ENCODE measurements at places on chromosomes 11 and 22.

GRCh38 chr22:30908051-30908461, 60.5 kb downstream of the MORC2 start:
- no peak for DNase-seq

DNA sequence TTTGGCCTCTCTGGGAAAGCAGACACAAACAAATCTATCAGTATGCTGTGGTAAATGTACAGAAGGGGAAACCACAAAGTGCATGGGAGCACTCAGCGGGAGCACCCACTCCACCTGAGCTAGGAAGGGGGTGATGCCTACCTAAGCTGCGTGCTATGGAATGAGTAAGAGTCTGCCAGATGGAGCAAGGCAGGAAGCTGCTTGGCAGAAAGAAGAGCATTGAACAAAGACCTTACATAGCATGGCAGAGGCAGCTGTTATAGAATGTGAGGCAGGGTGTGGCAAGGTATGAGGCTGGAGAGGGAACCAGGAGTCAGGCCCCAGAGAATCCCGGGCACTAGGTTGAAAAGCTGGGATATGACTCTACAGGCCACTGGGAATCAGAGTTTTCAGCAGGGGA, 13.8 kb upstream of the MTFP1 start:
- no peak for DNase-seq

DNA sequence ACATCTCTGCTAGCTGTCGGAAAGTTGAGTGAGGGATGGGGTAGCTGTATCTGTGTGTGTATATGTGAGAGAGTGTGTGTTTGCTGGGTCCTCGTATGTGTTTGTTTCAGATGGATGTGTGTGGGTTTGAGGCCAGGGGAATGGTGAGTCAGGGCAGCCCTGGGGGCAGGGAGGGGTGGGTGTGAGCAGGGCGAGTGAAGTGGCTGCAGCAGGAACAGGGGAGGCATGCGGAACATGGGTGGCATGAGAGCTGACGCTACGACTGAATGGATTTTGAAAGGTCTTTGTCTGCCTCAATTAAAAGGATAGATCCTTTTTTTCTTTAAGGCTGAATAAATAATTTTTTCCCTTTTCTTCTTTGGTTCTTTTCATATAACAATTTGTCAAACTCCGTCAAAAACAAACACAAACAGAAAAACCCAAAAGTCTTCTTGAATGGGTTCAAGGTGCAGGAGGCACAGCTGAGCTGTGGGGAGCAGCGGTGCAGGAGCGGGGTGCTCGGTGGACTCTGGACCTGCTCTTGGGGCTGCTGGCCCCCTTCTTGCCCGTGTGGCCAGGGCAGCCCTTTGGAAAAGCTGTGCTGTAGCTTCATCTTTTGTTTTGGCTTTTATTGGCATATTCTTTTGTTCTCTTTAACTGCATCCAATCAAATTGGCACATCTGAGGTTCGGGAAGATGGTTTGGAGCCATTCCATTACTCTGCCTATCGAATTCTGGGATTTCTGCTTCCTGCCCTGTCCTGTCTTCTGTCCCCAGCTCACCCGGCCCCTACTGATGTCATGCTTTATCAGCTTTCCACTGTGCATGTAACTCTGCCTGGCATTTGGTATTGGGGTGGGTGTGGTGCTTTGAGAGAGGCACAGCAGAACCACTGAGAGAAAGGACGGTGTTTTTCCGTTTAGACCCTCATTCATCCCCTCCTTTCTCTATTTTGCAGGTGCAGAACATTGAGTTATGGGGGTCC, 80.1 kb downstream of the ADAMTS15 start:
- DNase-seq = no peak

GRCh38 chr11:10808235-10808552, 532 bp downstream of the EIF4G2 start:
- DNase-seq = no peak

- DNase-seq = no peak
Measured at GRCh38 chr11:6674862-6675261, 8.3 kb downstream of the MRPL17 start.

- DNase-seq = no peak
Measured at GRCh38 chr11:125072218-125072960, 9.3 kb downstream of the SLC37A2 start.

DNA sequence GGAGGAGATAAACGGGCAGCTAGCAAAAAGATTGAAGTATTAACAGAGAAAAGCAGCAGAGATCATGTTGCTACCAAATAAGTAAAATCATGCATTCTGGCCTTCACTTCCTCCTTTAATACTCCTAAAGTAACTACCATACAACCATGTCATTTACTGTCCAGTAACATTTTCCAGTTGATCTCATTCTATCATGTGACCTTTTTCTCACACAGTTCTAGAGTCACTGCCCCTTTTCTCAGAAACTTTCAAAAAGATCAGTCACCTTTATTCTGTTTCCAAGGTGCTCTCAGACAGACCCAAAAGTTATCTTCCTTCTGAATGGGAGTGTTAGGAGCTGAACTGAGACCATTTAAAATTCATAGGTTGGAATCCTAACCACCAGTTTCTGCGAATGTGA, 984.4 kb downstream of the FAM181B start:
- no peak for DNase-seq

- no peak for DNase-seq
Measured at GRCh38 chr11:132632641-132633124, 899.6 kb downstream of the OPCML start.

DNA sequence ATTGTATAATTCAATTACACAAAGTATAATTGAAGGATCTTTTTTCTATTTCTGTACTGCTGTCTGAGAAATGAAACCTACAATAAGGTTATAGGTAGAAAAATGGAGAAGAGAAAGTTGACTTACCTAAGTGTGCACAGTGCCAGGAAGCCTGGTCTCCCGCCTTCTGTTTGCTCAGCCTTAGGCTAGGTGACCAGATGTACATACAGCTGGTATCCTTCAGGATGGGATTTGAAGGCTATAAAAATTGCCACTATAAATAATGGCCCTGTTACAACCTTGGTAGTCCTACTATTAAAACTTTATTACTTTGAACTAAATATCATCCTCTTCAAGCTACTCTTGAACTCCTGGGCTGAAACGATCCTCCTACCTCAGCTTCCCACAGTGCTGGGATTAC, 19.7 kb downstream of the OR51E2 start:
- DNase-seq = no peak

DNA sequence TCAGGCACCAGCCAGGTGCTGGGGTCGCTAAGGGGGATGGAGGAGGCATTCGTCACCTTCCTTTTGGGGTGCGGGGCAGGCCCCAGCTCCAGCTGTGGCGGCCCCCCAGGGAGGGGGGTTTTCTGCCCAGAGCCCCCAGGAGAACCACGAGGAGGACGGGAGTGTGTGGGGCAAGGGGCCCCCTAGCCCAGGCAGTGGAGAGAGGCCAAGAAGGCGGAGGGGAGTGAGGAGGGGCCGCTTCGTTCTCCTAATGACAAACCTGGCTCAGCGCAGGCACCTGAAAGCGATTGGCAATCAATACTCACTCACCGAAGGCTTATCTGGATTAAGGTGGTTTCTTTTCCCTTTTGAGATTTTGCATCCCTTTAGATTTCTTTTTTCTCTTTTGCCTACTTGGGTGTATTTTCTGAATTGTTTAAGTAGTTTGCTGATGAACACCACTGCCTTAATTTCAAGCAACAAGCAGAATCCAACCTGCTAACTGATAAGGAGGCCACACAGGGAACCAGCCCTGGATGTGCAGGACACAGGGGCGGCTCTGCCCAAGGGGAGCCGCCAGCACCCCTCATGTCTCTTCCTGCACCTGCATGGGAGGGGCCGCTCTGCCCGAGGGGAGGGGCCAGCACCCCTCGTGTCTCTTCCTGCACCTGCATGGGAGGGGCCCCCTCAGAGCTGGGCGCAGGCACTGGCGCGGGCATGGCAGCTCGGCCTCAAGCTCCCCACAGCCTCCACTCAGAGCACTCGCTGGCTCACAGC, 122.3 kb downstream of the BRD1 start:
- DNase-seq = no peak

GRCh38 chr11:36492724-36493304, 17.3 kb downstream of the TRAF6 start:
- DNase-seq = peak; percentile 9

DNA sequence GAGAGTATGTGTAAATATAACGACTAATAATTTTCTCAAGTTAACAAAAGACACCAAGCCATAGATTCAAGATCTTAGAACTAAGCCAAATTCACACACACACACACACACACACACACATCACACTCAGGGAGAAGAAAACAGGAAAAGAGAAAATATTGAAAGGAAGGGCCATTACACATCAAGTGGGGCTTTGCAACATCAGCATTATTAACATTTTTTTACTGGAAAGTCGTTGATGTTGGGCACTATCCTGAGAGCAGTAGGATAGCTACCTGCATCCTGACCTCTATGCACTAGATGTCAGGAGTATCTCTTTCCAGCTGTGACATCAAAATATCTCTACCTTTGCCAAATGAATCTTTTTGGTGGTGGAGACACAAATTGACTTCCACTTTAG, 8.9 kb downstream of the OR5D16 start:
- DNase-seq = no peak

DNA sequence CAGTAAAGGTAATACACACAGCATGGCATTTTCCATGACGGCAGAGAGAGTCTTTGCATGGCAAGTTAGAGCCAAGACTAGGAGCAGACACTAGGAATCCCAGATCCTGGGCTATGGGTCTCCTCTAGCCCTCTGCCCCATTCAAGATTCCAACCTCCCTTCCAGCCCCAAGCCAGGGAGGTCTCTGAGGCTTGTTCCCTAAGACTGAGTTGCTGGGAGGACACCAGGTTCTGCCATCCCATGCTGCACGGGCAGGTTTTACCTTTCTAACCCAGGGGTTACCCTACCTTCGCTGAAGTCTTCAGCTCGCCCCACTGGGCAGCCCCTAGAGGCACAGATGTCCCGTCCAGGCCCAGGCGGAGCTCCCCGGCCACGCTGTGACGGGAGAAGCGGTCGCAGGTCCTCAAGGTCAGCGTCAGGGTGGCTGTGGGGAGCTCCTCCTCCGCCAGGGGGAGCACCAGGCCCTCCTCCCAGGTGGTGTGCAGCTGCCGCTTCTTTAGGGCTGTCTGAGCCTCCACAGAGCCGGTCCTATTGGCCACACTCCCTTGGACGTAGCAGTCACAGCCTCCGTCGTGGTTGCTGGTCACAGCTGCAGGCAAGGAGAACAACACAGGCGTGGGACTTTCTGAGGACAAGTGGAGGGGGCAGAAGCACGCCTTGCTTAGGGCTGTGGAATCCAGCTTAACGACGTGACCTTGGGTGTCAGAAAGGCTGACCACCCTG, 33.8 kb downstream of the SYT13 start:
- no peak for DNase-seq

GRCh38 chr22:20887375-20887774, 28.6 kb downstream of the SNAP29 start:
- no peak for DNase-seq

- no peak for DNase-seq
Measured at GRCh38 chr11:12102588-12103410, 7.6 kb upstream of the MICAL2 start.

DNA sequence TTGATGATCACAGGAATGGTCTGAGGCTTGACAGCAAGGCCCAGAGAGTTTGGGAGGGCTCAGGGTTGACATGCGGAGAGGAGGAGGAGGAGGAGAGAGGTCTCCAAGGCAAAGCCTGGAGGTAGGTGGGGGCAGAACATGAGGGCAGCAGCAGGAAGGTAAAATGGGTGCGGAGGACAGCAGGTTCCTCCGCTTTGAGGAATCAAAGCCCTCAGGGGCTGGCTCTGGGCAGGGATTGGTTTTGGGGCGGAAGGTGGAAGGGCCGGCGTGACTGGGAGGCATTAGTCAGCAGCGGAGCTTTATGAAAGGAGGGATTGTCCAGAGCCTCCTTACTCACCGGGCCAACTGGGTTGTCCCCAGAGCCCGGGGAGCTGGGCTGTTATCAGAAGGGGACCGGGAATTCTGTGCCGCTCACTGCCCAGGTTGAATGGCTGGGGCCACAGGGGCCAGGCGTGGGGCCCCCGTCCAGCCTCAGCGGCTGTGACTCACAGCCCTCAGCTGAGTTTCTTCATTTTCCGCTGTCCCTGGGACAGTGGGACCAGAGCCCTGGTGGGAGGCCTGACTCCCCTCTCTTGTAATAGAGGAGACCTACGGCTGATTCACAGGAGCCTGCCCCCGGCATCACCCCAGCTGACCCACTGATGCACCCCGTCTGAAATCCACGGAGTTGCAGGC, 36.2 kb downstream of the LIF start:
- no peak for DNase-seq

GRCh38 chr11:26333906-26334305, 2.0 kb downstream of the ANO3 start:
- no peak for DNase-seq

- no peak for DNase-seq
Measured at GRCh38 chr11:115473167-115473566, 31.0 kb downstream of the CADM1 start.

GRCh38 chr11:71519546-71519945, 7.5 kb upstream of the KRTAP5-7 start:
- DNase-seq = no peak

DNA sequence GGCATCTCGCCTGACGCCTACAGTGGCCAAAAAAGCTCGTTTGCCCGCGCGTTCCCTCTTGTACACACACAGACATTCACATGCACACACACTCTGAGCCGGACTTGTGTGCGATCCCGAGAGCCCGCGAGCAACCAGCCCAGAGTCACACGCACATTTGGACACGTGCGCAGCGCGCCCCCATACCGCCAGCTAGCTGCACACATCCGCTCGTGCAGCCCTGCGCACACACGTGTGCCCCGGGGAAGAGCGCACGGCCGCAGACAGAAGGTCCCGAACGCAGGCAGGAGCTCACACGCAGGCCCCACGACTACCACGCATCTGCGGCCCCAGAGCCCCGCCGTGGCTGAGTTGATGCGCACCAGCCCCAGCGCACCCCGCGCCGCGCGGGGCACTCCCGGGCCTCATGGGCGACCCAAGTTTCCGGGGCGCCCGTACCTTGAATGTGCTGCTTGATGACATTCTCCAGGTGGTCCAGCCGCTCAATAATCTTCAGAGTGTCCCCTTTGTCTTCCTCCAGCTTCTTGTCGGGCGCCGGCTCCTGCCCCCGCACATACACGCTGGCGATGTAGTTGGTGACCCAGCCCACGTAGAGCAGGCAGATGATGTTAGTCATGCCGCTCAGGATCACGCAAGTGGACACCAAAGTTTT, 758 bp downstream of the GALNT18 start:
- no peak for DNase-seq

DNA sequence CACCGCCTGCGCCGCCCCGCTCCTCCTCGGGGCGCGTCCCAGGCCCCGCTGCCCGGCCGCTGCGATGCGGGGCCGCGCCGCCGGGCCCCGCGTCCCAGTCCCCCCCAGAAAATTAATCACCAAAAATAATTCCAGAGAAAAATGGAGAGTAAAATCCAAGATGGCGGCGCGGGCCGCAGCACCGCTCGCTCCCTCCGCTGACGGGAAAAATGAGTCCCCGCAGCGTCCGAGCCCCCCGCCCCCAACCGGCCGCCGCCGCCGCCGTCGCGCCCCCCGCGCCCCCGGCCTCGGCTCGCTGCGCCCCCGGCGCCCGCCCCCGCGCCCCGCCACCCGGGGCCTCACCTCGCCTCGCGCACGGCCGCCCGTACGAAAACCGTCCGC, at the start of gene KMT5B:
TSS of gene KMT5B (minus strand) at position 162 of the 381 bp plus-strand sequence. CDS start 23,220 bp downstream, outside the sequence.
- no peak for DNase-seq

All from T-cell (primary cell).